PC-9 (cell line): ENCODE measurements at places on chromosomes 16 and 17. TPM values are rescaled to one million over a fixed set of nuclear protein-coding genes. Genes with fewer than 3 reads are reported as not detected.

- no peak for DNase-seq
Observed at GRCh38 chr16:27624154-27625049, 74.5 kb downstream of the KATNIP start.

FA2H gene
- total RNA-seq, result 3.5 and 4.8 TPM in 2 replicates

GRCh38 chr17:7562208-7562605 lies 488 bp downstream of the SENP3 start:
- DNase-seq, result no peak

GRCh38 chr17:9231449-9232154 lies 210.3 kb downstream of the NTN1 start:
- DNase-seq, result no peak

KRTAP2-1 gene
- total RNA-seq, result not detected in 2 replicates

BICDL2 gene
- 57.9 and 68.7 TPM in 2 replicates for total RNA-seq

- no peak for DNase-seq
Observed at GRCh38 chr16:9922441-9922840, 259.8 kb downstream of the GRIN2A start.

DNA sequence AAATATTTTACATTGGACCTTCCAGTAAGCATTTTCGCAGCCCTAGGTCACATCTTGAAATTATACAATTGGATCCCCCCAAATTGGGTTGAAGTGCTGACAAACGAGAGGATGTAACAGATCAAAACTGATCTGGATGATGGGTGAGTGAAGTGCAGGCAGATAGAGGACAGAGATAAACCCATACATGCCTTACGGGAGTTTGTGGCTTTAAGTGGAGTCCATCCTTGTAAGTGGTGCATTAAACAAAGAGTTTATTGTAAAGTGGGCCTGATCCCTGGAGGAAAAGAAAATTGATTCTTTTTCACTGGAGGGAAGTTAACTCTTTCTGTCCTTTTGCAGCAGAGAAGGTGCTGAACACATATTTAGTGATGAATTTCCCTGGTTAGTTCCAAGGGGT lies 39.0 kb upstream of the KCNJ2 start:
- DNase-seq, result no peak

PIPOX gene
- total RNA-seq, result 2.8 TPM in 2 replicates

- no peak for DNase-seq
Observed at GRCh38 chr16:80862160-80862705, 57.8 kb upstream of the CDYL2 start.

CDH3 gene
- total RNA-seq, result 70.3 and 81.3 TPM in 2 replicates

DNA sequence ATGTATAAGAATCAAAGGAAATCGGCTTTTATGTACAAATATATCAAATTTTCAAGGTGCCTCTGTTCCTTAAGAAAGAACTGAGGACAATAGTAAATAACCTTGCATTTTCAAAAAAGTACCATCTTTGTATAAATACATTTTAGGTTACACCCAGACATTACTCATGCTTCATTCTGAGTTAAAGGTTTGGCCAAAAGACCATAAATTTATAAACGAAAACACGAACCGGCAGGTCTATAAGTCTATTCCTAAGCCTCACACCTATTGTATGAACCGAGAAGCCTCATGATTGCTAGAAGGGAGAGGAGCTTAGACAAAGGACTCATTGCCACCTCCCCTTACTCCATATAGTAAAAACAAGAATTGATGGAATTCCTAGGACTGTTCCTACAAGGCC lies 94.6 kb upstream of the PSMD7 start:
- no peak for DNase-seq

DNA sequence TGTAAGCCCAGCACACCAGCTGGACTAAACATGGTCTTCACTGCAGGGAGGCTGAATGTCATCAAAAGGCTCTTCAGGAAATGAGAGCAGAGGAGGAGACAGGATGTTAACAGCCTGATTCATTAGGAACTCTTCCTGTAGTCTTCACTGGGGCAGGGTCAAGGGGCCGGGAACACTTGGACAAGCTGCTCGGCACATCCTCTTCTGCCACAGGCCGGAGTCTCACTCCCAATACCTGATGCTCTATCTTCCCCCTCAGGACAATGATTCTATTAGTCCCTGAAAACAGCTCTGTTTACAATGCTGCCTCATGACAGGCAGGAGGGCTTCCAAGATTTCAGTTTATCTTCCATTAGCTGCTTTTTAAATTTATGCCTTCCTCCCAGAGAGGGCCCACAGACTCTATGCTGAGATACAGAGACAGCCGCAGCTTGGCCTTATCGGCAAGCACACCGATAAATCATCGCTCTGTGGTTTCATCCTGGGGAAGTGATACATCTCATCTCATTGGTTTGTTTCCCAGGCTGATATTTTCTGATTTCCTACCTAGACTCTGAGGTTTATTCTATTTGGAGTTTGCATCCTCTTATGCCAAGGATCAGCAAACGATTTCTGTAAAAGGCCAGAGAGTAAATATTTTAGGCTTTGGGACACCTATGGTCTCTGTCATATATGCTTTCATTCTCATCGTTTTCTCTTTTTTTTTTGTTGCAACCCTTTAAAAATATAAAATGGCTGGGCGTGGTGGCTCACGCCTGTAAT lies 214.0 kb upstream of the ASIC2 start:
- no peak for DNase-seq

DNA sequence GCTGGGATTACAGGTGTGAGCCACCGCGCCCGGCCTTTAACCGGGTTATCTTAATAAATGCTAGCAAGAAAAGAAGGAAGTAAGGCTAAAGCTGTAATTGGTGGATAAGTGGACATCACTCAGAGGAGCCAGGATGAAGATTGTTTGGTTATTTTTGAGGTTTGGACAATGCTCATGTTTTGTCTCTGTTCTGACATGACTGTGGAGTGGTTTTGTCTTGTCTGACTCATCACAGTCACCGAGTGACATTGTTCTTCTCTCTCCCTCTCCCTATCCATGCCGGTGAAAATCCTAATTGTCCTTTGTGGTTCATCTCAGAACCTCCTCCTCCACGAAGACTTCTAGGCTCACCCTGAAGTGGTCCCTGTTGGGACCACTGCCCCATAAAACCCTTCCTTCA lies 23.5 kb upstream of the GRIN2A start:
- no peak for DNase-seq

- no peak for DNase-seq
Observed at GRCh38 chr17:50440838-50441829, 15.1 kb downstream of the ACSF2 start.

- DNase-seq, result no peak
Observed at GRCh38 chr17:48294020-48294805, 135.8 kb downstream of the SKAP1 start.

DNA sequence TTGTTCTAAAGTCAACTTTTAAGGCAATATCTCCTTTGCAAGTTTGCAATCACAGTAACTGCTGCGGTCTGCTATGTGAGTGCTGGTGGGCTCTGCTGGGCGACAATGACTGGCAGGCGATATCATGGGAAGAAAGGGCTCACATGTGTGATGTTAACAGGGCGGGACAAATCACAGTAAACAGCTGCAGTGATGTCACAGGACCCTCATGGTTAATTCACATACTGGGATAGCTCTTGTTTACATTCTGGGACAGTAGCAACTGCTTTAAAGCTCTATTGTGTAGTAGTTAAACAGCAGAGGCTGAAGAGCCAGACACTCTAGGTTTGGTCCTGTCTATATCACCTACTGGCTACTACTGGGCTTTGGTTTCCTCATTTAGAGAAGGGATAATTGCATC lies 257.2 kb upstream of the ASIC2 start:
- DNase-seq, result no peak

CTF1 gene
- 11.6 and 17.0 TPM in 2 replicates for total RNA-seq

DNA sequence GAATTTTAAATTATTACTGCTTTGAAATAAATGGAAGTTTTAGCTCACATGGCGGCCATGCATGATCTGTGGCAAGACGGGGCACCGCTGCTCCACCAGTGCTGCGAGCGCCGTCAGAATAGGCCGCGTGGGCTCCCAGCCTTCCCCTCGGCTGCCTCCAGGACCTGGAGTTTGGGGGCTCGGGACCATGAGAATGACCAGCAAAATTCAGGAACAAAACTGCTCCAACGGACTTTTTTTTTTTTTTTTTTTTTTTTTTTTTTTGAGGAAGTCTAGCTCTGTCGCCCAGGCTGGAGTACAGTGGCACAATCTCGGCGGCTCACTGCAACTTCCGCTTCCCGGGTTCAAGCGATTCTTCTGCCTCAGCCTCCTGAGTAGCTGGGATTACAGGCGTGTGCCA lies 38.3 kb upstream of the AKAP1 start:
- no peak for DNase-seq

DCXR gene
- 120 and 129 TPM in 2 replicates for total RNA-seq

ESRP2 gene
- total RNA-seq, result 36.4 and 45.0 TPM in 2 replicates

AOC3 gene
- 0.98 and 2.8 TPM in 2 replicates for total RNA-seq

DNA sequence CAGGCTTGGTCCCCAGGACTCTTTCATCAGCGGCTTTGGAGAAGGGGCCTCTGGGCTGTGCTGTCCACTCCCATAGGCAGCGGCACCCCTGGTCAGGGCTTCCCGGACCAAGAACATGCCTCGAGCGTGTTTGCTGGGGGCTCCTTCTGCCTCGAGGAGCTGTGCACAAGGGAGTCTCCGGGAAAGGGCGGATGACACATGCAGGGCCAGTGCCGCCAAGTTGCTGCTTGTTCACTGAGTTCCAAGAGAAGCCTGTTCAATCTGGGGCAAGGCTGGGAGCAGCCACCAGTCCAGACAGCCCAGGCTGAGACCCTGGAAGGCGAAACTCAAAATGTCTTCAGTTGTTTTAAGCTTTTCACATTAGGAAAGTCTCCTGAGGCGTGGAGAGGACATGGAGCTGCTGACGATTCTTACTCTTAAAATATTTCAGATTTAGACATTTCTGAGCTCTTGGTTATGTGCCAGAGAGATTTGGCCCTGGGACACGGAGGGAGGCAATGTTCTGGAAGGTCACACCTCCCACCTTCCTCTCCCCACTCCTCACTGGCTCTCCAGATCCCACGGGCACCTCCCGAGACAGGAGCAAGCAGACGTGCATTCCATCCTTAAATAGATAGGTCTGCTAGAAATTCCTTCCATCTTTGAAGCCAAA lies 84.5 kb upstream of the ZNF469 start:
- DNase-seq, result no peak

DNA sequence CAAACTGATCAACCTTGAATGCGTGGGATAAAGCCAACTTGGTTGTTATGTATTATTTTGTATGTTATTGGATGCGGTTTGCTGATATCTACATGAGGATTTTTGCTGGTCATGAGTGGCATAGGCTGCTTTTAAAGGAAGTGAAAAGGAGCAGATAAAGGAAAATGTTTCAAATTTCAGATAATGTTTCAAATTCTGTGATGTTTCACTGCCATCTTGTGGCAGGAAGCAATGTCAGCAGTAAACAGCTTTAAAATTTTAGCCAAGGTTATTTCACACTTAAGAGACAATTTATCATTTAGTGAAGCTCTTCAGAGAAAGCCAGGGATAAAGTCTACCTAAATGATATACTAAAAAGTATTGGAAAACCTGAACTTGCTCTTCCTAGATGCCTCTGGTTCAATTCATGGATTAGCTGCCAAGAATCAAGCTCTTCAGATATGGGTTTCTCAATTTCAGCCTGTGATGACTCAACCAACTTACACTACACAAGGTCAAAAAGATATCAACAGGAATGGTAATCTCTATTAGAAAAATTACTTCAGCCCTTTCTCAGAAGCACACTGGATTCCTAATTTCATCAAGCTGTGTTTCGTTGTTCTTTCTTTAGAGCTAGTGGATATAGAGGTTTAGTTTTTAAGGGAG lies 136.0 kb upstream of the C17orf78 start:
- no peak for DNase-seq

- no peak for DNase-seq
Observed at GRCh38 chr17:11900655-11901054, 96.6 kb downstream of the ZNF18 start.

HLF gene
- total RNA-seq, result not detected in 2 replicates

GRCh38 chr16:68948230-68948910 lies 105.0 kb downstream of the TANGO6 start:
- DNase-seq, result no peak

DNA sequence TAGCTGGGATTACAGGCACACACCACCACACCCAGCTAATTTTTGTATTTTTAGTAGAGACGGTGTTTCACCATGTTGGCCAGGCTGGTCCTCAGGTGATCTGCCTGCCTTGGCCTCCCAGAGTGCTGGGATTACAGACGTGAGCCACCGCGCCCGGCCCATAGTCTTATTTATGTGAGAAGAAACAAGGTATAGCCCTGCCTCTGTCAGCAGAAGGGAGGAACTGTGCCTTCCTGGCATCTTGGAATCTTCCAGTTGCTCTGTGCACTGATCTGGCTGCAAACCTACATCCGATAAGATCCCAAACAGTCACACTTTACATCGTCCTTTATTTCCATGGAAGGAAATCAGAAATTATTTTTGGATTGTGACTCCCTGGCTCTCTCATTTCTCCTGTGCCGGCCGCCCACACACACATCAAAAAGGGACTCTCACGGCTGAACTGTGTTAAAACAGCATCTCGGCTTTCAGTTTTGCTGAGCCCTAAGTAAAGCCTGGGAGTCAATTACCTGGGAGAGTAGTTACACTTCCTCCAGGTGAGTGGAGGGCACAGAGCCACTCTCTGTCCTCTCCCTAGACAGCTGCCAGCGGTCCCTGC lies 23.3 kb downstream of the WIPI1 start:
- DNase-seq, result no peak
